ENCODE measurements at places on chromosomes 1 and 21. TPM values are rescaled to one million over a fixed set of nuclear protein-coding genes. Genes with fewer than 3 reads are reported as not detected.

CFHR4 gene
- polyA plus RNA-seq = not detected

KRTAP7-1 gene
- polyA plus RNA-seq = not detected

DNA sequence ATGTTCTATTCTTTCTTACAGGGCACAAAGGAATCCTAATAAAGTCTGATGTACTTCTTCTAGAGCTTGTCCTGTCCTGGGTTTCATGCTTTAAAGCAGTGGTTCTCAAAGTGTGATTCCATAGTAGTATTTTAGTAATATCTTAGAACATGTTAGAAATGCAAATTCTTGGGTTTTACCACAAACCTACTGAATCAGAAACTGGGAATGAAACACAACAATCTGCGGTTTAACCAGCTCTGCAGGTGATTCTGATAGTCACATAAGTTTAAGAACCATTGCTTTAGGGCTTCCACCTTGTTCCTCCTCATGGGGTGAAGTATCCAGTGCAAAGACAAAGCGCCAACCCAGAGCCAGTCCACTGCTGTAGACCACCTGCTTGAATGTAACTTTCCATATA, 41.1 kb downstream of the NGF start:
- no peak for DNase-seq

ERICH3 gene
- 0.53 TPM for polyA plus RNA-seq

LCE1D gene
- polyA plus RNA-seq = not detected

KIAA0040 gene
- polyA plus RNA-seq = 18.1 TPM

GRCh38 chr1:167056529-167057231, 33.5 kb downstream of the GPA33 start:
- no peak for DNase-seq

GRCh38 chr1:157682710-157683437, 17.7 kb downstream of the FCRL3 start:
- no peak for DNase-seq

DNA sequence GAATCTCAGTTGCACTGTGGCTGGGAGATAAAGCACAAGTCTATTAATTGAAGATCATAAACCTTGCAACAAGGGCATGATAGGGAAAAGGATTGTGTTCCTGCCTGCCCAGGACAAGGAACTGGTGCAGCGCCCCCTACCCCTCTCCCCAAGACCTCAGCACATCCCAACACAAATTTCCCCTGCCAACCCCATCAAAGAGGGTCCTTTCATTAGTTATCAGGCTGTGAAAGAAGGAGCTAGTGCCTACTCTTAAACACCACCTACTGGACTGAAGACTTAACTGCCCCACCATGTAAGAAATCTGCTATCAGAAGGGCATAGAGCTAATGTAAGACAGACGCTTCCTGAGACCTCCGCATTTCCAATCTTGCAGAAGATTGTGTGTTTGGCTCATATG, 372.6 kb downstream of the AGBL4 start:
- DNase-seq = no peak

- DNase-seq = no peak
These were observed 66.5 kb upstream of the RCC1 start for GRCh38 chr1:28439320-28439719.

DNA sequence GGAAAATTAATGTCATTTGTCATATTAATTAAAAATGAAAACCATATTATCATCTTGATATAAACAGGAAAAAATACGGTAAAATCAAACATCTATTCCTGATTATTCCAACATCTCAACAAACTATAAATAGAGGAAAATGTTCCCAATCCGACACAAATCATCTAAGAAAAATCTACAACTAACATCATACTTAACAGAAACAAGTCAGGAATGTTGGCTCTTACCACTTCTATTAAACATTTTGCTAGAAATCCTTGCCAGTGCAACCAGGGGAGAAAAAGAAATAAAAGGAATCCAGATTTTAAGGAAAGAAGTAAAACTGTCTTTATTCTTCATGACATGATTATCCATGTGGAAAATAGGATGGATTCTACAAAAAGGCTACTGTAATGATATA, 77.0 kb upstream of the IRF2BP2 start:
- no peak for DNase-seq

CCDC27 gene
- 0.17 TPM for polyA plus RNA-seq

DNA sequence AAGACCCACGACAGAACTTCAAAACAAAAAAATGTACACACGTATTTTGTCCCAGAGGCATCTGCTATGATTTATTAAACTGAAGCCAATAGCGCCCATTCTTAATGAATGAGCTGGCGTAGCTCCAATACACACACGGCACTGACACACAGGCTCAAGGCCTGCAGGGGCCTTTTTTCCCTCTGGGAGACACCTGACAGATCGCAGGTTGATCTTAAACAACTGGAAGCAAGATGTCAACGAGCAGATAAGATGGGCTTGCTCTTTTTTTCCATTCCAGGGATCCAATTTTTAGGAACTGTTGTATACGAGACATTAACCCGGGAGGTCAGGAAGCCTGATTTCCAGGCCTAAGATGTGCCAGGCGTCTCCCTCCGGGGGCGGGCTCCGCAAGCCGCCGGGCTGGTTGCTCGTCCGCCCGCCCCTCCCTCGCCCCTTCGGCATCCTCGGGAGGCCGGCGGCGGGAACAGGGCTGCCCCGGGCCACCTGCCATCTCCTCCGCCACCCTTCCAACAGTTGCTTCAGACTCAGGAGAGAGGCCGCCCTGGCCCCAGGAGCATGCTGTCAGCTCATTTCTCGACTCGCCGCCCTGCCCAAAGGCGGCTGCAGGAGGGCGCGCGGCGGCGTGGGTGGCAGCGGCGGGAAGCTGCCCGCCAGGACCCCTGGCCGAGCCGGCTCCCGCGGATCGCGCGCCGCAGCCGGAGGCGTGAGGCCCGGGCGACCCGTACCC, 735 bp downstream of the TTC13 start:
- DNase-seq = peak; percentile 5

GRCh38 chr1:150535511-150536287, 13.5 kb upstream of the ADAMTSL4 start:
- no peak for DNase-seq

EFNA1 gene
- 78.3 TPM for polyA plus RNA-seq

DNA sequence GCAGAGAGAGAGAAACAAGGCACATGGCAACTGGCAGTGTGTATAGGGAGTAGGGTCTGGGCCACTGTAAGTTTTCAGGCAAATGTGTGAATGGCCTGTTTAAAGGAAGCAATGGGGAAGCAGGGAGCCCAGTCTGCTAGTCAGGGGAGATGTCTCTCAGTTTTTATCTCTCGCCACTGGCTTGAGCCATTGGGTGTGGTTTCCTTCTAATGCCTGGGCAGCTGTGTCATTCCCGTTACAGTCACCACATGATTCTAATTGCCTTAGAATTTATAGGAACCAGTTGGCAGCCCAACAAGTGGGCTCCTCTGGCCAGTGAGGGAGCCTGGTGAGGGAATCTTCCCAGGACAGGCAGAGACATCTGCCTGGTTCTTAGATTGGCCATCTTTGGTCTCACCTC, 182.4 kb downstream of the DISC1 start:
- no peak for DNase-seq

MAP1LC3C gene
- polyA plus RNA-seq = 0.86 TPM

DNA sequence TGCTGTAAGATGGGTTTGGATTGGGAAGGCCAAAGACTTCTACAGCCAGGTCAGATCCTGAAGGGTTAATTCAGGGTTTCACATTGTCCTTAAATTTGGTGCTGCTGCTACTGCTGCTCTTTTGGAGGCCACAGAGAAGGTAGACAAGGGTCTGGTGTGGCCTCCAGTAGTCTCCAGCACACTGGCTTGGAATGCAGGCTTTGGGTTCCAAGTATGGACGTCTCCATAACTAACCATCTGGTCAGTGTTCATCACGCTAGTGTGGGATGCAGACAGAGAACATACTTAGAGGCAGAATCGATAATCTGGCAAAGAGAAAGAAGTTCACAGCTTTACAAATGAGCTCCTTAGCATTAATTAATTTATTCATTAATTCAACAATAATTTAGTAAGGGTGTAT, 154.1 kb downstream of the ZBTB18 start:
- DNase-seq = no peak

- DNase-seq = no peak
These were observed 58.4 kb downstream of the S1PR1 start for GRCh38 chr1:101295209-101295608.

DNA sequence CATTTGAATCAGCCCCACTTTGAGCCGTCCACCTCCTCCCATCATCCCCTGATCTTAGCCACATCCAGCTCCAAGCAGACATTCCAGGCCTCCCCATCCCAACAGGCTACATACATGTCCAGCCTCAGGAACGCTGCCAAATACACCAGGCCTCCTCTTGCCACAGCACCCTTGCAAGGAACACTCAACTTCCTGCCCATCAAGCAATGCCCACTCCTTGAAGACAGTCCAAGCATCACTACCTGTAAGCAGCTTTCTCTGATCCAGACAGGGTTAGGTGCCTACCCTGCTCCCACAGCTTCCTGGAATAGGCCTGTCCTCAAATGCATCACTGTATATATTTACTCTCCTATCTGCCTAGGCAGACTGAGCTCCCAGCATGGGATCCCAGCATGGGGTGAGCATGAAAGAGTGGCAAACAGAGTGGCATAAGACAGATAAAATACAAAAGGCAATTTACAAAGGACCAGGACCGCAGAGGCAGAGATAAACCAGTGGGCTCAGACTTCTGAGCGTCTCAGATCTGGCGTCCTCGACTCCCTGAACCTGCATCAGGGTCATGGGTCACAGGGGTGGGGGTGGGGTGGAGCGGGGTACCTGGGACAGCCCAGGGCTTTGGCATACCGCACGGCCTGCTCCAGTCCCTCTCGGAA, 816 bp downstream of the HYI start:
- DNase-seq = peak; percentile 8

DNA sequence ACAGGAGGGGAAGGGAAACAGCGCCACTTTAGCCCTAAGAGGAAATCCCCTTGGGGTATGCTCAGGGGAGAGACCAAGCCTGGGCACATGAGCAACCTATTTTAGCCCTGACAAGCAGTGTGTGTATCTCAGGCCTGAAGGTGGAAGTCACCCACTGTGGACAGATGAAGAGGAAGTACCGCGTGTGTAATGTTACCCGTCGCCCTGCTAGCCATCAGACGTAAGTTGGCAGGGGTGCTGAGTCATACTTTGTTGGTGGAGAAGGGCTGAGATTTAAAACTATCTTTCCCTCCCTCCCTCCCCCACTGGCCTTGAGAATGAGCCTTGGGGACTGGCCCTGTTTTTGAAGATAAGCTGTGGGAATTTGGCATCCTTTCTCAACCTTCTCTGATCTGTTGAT, 11.2 kb downstream of the AGO1 start:
- no peak for DNase-seq

- DNase-seq = no peak
These were observed 34.3 kb downstream of the MRPL37 start for GRCh38 chr1:54234284-54234683.

LYSMD1 gene
- polyA plus RNA-seq = 18.1 TPM

DNA sequence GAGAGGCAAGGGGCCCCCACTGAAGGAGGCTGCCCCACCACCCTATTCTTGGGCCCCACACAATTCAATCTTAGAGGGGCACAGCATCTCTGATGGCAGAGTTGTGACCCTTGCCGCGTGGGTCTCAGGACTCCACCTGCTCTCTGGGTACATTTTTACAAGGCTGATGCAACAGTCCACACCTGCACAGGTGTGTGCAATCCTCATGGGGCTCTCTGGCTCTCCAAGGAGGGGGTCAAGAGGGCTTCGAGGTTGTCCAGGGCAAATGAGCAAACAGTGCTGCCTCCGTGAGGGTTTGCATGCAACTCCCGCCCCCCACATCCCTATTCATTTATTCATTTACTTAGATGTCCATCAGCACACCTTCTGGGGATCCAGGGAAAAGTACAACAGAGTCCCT, 81.6 kb upstream of the IFFO2 start:
- no peak for DNase-seq

GRCh38 chr1:212060632-212061472, 25.3 kb downstream of the DTL start:
- no peak for DNase-seq

All from right renal cortex interstitium (tissue), 3 donors.